Stimulated activated CD8-positive, alpha-beta memory T cell treated with anti-CD3 and anti-CD28 coated beads, Interleukin-12 subunit alpha, Interleukin-12 subunit beta, amount 100 ng/mL, for 1 hour (primary cell): ENCODE measurements at places on chromosomes 11 and 22.

GRCh38 chr11:124954590-124954955 is 571 bp downstream of the CCDC15 start:
- DNase-seq: no peak

DNA sequence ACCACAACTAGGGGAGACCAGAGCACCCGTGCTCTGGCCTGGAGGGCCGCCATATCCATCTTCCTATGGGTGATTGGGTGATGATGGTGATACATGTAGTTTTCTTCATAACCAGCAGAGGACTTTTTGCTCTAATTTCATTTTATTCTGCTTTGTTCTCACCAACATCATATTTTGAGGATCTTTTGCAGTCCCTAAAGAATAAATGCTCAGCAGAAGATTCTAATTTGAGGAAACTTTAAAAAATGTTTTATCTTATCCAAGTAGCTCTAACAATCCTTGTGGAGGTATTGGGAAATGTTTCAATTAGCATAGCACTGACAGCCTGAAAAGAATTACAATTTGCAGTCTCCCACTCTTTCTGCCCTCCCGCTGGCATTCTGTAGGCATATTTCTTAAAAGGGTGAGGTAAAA is 544.0 kb downstream of the NTM start:
- DNase-seq: no peak

DNA sequence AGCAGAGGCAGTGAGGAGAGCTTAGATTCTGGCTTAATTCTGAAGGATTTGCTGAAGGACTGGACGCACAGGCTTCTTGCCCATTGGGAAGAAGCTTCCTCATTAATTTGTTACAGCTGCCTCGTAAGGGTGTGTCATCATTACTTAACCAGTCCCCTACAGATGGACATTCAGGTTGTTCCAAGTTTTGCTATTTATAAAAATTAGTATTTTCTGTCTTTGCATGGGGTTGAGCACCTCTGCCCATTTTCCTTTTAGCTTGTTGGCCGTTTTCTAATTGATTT is 38.1 kb downstream of the CAPN1 start:
- no peak for DNase-seq

GRCh38 chr22:24564376-24565058 is 8.7 kb downstream of the SNRPD3 start:
- no peak for DNase-seq

GRCh38 chr11:2095198-2095520 is 44.0 kb downstream of the IGF2 start:
- no peak for DNase-seq

DNA sequence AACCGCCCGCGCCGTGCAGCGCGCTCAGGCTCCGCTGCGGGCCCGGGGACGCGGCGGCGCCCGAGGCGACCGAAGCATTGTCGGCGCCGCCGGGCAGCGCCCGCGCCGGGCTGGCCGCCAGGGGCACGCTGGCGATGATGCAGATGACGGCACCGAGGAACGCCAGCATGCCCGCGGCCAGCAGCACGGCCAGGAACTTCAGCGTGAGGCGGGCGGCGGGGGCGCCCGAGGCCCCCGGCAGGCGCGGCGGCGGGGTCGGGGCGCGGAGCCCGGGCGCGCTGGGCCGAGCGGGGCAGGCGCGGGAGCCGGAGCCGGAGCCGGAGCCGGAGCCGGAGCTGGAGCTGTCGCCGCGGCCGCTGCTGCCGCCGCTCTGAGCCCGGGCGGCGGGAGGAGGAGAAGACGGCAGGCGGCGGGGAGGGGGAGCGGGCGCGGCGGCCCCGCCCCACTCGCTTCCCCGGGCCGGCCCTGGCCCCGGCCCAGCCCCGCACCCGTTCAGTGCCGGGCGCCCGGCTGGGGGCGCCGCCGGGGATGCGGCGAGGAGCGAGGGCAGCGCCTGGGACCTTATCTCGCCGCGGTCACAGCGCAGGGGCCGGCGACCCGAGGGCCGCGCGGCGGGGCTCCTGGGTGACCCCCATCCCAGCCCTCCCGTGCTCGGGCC is at the start of gene NPTXR:
Gene NPTXR (minus strand): TSS at position 372 of the 658 bp plus-strand sequence.
- peak; percentile 6 for DNase-seq

GRCh38 chr22:37260901-37261336 is 16.9 kb upstream of the RAC2 start:
- peak; percentile 51 for DNase-seq

DNA sequence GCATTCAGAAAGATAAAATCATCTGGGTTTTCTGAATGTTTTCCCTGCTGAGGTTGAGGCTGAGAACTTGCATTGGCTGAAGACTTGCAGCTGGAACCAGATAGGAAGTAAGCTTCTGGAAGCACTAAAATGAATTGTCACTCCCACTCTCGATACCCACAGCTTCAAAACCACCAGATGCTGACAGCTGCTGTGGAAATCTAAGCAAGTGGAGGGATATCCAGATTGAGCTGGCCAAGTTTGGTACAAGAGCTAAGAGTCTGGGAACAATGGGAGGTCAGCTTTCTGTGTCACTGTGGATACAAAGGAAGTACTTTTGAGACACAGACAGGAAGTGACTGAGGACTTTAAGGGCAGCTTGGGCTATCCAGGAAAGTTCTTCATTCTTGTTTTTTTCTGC is 51.3 kb upstream of the CD44 start:
- no peak for DNase-seq

DNA sequence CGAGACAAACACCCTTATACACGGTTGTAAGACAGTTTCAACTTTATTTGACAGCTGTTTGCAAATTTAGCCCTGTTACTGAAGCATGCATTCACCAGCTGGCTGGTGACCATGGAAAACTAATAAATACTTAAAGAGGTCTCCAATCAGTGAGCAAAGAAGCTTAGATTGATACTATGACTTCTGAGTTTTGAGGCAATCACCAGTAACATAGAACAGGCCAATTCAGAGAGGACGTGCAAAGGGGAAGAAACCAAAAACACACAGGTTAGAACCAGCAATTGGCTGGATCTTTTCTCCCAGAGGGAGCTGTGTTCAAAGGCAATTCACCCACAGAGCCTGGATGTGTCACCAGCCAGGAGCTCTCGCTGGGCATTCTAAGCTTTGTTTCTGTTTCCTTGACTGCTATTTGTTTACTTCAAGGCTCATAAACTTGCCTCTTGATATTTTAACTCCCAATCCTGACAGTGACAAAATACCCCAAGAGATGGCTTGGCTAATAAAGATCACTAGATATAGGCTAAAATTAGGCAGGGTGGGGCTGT is 113.6 kb upstream of the MTMR2 start:
- no peak for DNase-seq

DNA sequence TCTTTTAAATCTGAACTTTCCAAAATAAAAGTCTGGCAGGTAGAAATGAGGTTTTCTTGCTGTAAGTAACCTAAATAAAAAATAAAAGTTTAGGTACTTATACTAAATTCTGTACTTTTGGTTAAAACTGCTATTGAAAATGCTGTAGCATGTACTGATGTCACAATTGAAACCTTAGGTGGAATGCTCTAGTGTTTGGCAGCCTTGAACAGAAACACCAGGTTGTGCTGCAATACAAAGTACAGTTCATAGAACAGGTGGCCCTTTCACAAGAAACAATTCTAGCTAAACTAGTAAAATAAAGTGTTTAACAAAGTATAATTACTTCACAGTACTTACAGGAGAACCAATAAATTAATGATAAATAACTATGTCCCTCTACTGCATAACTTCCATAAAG is 25.1 kb downstream of the NPAT start:
- no peak for DNase-seq

DNA sequence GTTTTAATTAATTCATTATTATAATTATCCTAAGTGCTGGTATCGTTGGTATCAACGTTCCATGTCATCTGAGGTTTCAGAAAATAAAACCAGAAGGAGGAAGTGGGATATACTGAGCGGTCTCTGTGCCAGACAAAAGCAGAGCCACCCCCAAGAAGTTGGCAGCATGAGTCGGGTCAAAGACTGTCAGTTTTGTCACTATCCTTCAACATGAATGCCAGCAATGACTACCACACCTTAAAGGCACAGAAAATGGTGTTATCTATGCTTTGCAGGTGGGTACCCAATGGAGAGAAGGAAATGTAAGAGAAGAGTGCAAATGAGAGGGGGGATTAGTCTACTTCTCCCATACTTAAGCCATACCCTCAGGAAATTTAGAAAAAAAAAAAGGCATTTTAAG is 408.5 kb downstream of the OPCML start:
- no peak for DNase-seq

GRCh38 chr22:38645430-38645829 is 10.8 kb downstream of the FAM227A start:
- no peak for DNase-seq

- DNase-seq: no peak
Measured at GRCh38 chr22:32746732-32747131, 54.8 kb upstream of the TIMP3 start.

DNA sequence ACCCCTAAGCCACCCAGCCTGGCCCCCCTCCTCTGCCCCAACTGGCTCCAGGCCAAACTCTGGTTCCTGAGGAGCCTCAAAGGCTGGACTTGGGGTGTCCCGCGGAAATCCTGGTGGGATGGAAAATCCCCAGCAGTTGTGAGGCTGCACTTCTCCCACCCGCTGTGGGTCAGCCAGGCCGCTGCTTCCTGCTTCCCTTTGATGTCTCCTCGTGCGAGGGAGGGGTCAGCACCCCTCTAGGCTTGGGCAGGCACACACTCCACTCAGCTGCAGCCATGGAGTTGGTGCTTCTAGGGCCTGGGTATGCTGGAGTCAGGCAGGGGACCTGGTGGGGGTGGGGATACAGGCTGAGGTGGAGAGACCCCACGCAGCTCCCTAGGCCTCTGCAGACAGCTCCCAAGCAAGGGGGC is 12.0 kb downstream of the KCNQ1OT1 start:
- no peak for DNase-seq

DNA sequence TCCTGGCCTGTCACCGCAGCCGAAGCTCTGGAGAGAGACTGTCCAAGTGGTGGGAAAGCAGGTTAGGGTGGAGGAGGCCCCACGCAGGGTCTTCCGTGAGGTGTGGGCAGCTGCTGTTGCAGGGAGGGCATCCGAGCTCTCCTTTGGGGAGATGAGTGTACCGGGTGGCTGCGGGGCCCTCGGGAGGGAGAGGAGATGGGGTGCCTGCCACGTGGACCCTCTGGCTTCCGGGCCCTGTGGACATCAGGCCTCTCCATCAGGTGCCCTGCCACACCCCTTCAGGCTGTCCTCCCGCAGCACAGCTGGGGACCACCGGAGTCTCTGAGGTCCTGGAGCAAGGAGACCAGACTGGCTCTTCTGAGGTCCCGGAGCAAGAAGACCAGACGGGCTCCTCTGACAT is 1.7 kb downstream of the PTDSS2 start:
- DNase-seq: no peak

- no peak for DNase-seq
Measured at GRCh38 chr11:118339281-118339961, 3.1 kb downstream of the CD3D start.

GRCh38 chr22:40238425-40239344 is 61.0 kb downstream of the TNRC6B start:
- DNase-seq: no peak

- DNase-seq: no peak
Measured at GRCh38 chr11:113447621-113448315, 27.4 kb downstream of the DRD2 start.

- no peak for DNase-seq
Measured at GRCh38 chr11:18771266-18772035, 20.1 kb downstream of the PTPN5 start.

- no peak for DNase-seq
Measured at GRCh38 chr22:40955571-40955970, 4.4 kb downstream of the RBX1 start.

GRCh38 chr11:57336111-57336666 is 497 bp upstream of the SSRP1 start:
- DNase-seq: no peak

DNA sequence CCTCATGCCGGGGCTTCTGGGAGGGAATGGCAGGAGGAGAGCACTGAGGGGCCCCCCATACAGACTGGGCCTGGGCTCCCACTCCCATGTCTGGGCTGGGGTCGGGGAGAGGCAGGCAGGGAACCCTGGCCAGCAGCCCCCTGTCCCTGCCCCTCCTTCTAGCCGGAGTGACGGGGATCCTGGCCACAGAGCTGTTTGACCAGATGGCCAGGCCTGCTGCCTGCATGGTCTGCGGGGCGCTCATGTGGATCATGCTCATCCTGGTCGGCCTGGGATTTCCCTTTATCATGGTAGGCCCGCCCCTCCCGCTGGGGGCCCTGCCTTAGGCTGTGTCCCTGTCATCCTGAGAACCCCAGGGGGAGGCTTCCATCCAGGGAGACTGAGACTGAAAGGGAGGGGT is 10.0 kb upstream of the MIF start:
- DNase-seq: no peak

DNA sequence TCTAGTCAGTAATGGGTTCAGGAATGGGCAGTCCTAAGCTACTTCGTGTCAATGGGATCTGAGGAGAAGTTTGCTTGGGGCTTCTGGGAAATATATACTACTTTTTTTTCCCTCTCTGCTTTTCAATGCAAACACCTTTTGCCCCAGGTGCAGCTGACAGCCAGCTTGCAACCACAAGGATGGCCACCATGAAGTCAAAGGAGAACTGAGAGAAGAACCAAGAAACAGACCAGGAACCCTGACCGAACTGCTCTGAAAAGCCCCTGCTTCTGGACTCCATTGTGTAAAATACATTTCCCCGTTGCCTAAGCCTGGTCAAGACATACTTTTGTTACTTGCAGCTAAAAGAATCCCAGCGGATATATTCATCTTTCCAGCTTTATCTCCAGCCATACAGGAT is 20.1 kb upstream of the CD44 start:
- DNase-seq: no peak

GRCh38 chr11:2177076-2177475 is 5.5 kb upstream of the TH start:
- DNase-seq: no peak

DNA sequence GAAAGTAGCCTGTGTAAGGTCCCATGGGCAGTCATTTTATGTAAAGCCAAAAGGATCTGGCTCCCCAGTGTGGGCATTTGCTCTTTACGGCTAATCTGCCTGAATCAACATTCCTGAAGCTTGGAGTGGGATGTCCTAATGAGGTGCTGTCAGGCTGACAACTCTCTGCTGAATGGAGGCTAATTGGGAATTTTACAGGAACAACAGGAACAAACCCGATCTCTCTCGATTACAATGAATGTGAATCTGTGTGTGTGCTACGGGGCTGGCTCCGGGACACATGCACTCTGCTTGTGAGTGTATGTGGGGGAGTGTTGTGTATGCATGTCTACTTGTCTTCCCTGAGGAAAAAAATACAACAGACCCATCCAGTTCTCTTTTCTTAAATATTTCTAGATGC is 415.2 kb downstream of the TENM4 start:
- no peak for DNase-seq
